ENCODE measurements at places on chromosomes 11 and 22.

- no peak for DNase-seq
Measured at GRCh38 chr11:31060880-31061279, 308.7 kb downstream of the DCDC1 start.

- DNase-seq, result no peak
Measured at GRCh38 chr22:39392341-39392948, 7.1 kb upstream of the TAB1 start.

GRCh38 chr11:86440843-86441242 lies 66.2 kb downstream of the CCDC81 start:
- DNase-seq, result no peak

GRCh38 chr11:121572571-121573059 lies 119.8 kb upstream of the SORL1-AS1 start:
- no peak for DNase-seq

GRCh38 chr11:29353833-29354232 lies 663.0 kb downstream of the KCNA4 start:
- no peak for DNase-seq

GRCh38 chr11:1292018-1292643 lies 17.3 kb downstream of the TOLLIP start:
- no peak for DNase-seq

- DNase-seq, result no peak
Measured at GRCh38 chr11:1305501-1306056, 3.9 kb downstream of the TOLLIP start.

GRCh38 chr11:133995066-133995465 lies 38.3 kb upstream of the IGSF9B start:
- no peak for DNase-seq

DNA sequence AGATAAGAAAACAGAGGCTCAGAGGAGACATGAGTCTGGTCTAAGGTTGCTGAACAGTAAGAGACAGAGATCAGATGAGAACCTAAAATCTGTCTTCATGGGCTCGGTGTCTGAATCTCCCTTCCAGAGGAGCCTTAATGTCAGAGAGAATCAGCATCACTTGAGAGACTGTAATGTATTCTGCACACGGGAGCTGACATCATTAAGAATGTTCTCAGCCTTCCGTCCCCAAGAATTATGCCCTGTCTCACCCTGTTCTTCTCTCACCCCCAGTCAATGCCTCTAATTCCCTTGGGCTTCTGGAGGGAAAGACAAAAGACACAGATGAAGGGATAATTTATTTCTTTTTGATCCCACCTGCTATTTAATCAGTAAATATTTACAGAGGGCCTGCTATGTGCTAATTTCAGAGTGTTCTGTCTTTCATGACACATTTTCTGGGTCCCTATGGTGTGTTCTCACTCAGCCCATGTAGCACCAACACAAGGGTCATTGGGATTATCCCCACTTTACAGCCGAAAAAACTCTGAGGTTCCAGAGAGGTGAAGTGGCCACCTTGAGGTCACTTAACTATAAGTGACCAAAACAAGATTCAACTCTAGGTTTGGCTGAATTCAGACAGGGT lies 61.8 kb downstream of the CD82 start:
- DNase-seq, result no peak

- DNase-seq, result peak; percentile 73
Measured at GRCh38 chr11:63813035-63813562, at the start of gene SPINDOC. Gene SPINDOC, plus strand, starts transcription at chr11:63813456. Its CDS starts 231 bp downstream, at chr11:63813687.

DNA sequence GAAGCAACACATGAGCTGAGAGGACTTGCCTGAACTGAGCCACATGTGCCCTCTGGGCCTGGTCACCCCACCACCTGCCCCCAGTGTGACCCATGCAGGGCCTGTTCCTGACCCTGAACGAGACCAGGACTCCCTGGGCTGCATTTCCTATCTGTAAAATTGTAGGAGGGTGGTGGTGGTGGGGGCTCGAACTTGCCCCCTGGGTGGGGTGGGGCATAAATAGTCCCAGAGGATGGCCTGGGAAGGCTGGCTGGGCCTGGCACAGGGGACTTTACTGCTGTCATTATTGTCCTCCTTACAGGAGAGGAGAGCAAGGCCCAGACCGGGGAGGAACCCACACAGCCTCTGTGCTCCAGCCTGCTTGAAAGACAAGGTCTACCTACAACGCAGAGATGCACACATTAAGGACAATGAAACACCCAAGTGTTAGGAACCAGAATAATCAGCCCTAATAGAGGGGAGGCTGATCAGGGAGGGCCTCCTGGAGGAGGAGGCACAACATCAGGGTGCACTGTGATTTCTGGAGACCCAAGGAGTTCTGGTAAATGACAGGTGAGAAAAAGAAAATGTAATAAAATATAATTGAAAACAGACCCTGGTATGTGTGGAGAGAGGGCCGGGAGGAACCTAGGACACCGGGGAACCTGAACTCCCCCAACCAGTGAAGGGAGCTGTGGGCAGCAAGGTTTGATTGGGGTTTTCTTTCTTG lies 2.8 kb upstream of the AIFM3 start:
- DNase-seq, result no peak

DNA sequence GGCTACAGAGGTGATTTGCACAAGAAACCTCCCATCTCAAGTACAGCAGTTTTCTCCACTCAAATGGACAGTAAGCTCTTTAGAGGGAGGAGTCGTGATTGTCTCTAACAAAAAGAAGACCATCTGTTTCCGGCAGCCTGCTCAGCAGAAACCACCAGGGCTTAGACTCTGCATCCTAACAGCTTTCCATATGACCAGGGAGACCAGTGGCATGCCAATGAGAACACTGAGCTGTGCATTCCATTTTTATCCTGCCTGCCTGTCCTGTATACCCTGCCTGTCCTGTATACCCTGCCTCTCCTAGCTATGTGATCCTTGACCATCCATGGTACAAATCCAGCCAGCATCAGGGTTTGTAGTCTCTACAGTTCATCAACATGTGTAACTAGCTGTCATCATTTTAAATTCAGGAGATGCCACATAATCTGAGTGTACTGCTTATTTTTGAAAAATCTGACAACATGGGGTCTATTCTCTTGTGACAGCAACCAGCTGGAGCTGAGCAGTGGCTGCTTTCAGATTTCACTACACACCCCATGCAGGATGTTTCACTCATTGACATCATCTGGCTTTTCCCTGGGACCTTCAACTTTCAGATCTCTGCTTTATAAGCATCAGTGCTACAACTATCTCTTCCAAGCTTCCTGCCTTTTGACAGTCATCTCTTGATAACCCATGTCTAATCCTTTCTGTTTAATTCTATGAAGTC lies 50.5 kb upstream of the POU2AF2 start:
- no peak for DNase-seq

DNA sequence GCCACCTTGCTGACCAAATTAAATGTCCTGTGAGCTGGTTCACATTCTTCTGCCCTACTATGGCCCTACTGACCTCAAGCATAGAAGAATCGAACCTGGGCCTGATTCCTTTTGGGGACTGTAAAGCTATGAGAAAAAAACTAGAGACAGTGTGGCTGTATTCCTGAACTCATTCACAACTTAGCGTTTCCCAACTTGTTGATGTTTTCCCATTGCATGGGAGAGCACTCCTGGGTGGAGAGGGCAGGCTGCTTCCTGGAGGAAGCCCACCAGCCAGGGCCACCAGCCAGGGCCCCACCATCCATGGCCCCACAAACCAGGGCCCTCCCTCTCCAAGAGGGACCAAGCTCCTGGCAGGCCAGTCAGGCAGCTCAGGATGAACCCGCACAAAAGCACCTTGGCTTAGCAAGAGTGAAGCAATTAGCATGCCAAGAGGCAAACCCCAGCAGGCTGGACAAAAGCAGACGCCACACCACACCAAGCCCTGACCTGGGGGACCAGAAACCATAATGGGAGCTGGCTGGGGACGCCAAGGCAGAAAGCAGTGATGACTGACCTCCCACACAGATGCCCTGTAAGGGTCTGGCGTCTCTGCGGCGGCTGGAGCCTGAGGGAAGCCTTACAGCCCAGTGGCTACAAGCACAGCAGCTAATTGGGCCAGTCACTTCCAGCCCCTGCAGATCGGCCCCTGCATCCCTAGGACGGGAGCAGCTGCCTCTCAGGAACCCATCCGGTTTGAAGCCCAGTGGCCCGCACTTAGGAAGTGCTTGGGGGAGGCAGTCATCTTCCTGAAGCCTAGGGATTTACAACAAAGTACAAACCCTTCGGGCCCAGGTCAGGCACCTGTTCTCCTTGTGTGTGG lies 2.1 kb downstream of the CERK start:
- DNase-seq, result peak; percentile 49

- DNase-seq, result no peak
Measured at GRCh38 chr11:115078461-115079438, 400.4 kb downstream of the NXPE2 start.

- DNase-seq, result peak; percentile 74
Measured at GRCh38 chr11:112453601-112454577, 193.2 kb upstream of the PLET1 start.

- peak; percentile 82 for DNase-seq
Measured at GRCh38 chr11:45606514-45607281, 58.7 kb downstream of the CHST1 start.

DNA sequence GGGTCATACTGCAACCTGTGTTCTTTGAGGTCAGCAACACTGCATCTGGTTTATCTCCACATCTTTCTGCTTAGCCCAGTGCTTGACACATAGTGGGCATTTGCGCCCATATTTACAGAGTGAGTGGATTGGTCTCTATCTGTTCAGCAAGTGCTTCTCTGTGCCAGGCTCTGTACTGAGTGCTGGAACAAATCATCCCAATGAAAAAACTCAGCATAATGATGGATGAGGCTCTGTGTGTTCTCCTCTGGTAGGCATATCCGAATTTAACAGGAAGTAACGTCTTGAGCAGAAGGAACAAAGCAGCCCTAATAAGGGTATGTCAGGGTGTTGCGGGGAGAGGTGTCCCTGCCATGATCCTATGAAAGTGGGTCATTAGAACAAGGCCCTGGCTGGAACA lies 46.0 kb downstream of the MCM5 start:
- DNase-seq, result no peak

DNA sequence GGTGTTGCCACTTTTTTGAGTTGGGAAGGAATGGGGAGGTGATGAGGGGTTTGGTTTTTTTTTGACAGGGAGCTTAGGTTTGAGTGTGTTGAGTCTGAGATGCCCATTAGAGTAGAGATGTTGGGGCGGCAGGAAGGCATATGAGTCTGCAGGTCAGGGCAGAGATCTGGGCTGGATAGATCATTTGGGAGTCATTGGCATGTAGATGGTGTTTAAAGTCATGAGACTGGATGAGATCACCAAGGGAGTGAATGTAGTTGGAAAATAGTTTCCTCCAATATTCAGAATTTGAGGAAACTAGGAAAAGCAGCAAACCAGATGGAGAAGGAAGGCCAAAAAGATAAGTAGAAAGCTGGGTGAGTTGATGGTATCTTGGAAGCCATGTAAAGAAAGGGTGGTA lies 2.1 kb upstream of the ANAPC15 start:
- DNase-seq, result no peak

Measured in mesendoderm (in vitro differentiated cells).